ENCODE measurements at places on chromosomes 11 and 22.
A peak's percentile ranks its signal among the peaks of the same experiment; 100 is the strongest.

GRCh38 chr11:19779740-19780139 lies 67.1 kb downstream of the NAV2 start:
- DNase-seq: no peak

DNA sequence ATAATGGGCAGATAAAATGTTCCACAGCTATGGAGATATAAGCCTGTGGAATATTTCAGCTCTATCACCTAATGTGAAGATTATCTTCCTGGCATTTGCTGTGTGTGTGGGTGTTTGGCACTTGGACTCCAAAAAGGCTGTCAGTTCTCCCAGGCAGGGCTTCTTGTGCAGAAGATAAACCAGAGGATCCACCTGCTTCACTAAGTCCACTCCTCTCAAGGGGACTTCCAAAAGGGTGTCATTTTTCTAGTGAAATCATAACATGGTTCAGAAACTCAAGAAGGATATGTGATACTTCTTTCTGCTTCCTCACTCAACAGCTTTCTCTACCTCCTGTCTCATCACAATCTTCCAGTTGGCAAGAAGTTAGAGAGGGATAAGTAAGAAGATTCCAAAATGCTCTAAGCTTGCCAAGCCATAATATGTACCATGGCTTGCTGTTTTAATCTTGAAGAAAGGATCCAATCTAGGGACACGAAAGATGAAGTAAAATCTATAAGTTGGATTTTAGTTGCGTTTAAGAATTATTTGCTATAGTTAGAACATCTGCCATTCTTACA lies 206.2 kb upstream of the MTMR2 start:
- no peak for DNase-seq

DNA sequence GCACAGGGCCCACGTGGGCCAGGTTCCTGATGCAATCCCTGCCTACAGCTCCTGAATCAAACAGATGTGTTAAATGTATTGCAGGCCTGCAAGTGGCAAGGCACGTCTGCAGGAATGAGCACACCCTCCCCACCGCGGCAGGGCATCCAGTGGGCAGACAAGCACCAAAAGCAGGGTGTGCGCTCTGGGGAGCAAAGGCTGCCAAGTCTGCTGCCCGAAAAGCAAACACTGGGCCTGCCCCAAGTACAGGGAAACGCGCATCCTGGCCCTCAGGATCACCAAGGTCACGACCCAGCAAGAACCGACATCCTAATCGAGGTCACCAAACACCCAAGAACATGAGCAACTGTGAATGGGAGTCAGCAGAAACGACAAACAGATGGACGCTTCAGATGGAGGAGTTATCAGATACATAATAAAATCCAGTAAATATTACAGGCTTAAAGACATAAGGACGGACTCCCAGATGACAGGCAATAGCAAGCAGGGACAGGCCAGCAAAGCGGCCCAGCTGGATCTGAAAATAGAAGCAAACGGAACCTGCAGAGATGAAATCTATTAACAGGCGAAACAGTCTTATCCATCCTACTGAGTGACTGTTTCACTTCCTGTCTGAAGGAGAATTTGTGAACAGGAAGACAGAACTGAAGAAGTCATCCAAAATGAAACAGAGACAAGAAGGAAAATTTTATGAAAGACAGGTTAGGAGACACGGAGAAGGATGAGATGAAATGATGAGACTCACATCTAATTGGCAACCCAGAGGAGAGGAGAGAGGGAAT lies 26.7 kb downstream of the CARS1 start:
- DNase-seq: no peak

GRCh38 chr11:43521471-43521870 lies 159.1 kb upstream of the HSD17B12 start:
- no peak for DNase-seq

DNA sequence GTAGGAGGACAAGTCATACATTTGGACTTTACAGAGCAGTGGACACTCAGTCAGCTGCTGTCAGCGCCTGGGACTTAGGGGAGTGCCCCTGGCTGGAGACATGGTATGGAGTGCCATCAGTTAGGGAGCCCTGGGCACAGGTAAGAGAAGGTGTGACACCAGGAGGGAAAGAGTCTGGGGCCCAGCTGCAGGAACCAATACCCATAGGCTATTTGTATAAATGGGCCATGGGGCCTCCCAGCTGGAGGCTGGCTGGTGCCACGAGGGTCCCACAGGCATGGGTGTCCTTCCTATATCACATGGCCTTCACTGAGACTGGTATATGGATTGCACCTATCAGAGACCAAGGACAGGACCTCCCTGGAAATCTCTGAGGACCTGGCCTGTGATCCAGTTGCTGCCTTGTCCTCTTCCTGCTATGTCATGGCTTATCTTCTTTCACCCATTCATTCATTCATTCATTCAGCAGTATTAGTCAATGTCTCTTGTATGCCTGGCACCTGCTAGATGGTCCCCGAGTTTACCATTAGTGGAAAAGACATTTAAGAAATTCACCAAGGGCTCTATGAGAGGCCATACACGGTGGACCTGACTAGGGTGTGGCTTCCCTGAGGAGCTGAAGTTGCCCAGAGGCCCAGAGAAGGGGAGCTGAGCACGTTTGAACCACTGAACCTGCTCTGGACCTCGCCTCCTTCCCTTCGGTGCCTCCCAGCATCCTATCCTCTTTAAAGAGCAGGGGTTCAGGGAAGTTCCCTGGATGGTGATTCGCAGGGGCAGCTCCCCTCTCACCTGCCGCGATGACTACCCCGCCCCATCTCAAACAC lies 850 bp upstream of the MIF start:
- no peak for DNase-seq

- no peak for DNase-seq
Measured at GRCh38 chr11:16191212-16191867, 165.0 kb downstream of the SOX6 start.

DNA sequence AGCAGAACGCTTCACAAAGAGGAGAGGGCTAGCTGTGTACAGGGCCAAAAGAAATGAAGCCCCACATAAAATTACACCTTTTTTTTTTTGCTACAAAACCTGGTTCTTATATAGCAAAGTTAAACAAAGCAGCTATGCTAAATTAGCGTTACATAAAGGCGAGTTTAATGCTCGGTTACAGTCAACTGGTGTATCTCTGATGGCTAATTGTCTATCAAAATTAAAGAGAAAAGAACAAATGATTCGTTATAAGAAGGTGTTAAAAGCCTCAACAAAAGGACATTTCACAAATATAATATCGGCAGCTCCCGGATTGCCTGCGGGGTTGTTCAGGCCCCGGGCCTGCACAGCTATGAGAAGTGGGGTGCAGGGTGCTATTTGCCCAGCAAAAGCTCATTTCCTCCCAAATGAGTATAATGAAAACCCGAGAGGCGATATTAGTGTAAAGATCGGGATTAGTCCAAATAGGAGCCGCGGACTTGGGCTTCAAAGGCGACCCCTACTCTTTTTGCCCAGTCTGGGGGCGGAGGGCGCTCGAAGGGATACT lies 13.3 kb upstream of the PAX6 start:
- no peak for DNase-seq

DNA sequence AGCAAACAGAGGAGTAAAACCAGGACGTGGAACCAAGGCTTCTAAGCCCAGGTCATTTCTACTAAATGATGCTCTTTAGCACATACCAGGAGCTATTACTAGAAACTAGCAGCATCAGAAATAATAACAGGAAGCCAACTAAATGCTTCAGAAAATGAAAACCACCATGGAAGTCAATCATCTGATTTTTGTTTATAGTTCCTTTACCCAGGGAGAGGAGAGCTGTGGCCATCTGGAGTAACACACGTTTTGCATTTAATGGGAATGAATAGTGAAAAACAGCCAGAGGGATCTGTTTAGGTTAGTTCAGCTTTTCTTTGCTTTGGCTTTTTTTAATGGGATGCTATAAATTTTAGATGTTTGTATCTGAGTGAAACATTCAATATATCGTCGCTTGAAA lies 250.7 kb upstream of the ARHGAP20 start:
- no peak for DNase-seq

DNA sequence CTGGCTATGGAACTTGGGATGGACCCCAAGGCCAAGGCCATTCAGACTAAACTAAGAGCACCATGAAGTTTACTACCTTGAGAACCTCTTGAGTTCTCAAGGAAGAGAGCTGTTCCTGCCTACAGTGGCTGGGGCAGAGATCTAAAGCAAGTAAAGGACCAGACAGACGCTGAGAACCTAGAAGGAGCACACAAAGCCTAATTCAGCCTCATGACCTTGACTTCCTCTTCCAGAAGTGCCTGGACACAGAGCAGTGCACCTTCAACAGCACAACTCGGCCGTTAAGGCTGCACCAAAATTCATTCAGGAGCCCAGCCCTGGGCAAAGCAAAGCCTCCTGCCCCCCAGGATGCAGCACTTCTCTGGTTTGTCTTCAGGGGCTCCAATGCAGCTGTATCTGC lies 82.9 kb upstream of the AKIP1 start:
- DNase-seq: no peak

DNA sequence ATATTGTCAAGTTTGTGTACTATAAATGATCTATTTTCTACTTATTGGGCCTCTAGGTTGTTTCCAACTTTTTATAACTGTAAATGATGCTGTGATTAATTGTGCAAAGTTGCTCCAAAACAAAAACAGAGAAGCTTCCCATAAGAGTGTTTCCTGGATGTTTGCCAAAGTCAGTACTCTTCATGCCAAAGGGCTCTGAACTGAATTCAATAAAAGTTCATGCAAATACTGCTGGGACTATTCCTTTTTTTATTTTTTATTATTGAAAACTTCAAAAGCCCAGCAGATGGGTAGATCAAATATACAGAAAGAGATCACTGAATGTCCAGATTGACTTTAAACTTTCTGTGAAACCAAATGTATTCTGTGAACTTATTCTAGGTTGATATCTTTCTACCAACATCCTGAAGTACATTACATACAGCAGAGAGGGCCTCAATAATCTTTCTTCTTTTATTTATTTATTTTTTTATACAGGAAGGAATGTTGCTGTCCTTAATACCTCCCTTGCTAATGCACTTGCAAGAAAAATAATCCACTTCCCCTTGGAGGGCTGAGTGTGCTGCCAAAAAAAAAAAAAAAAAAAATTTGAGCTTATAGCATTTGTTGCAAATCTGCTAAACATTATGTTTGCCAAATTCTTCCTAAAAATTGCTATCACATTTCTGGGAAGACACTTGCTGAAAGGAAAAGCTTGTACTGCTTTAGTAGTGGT lies 53.0 kb downstream of the CTSC start:
- no peak for DNase-seq

DNA sequence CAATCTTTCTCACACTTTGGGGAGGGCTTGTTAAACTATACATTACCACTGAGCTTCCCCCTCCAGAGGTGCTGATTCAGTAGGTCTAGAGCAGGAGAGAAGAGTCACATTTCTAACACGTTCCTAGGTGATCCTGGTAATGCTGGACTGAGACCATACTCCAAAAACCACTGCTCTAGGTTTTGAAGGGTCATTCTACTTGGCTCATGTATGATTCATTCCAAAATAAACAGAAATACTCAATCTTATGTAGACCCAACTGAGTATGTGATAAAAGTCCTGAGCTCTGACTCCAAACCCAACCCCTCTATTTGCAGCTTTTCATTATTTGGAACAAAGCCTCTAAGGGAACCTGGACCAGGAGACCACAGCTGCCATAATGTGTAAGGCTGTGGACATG lies 782.9 kb upstream of the CCDC90B start:
- no peak for DNase-seq

DNA sequence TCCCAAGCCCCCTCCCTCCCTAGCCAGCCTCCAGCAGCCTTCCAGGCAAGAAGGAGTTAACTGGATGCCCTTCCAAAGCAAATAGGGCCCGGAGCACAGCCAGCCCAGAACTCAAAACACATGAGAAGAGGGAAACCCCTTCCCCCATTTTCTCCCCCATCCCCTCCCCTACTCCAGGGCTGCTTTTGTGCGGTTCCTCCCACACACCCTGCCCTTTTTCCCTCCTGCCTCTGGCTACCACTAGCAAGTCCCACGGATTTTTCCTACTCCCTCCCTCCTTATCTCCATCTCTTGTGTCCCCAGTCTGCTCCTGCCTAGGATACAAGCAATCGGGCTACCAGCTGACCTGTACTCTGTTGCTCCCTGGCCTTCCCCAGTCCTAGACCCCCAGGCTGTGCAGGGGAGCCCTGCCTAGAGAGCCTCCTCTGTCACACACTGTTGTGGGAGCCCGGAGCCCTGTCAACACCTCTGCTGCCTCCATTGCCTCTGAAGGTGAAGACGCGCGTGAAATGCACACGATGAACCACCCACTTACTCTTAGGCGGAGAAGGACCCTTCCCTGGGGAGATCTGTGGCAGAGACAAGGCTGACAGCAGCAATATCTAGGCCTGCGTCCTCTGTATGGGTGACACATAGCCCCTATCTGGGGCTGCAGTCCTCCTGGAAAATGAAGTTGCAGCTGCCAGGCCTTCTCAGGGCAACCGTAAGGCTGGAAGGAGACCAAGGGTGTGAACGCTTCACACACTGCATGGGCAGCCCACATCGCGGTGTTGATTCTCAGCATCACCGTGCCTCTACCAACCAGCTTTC lies 282.8 kb downstream of the MN1 start:
- DNase-seq: no peak

DNA sequence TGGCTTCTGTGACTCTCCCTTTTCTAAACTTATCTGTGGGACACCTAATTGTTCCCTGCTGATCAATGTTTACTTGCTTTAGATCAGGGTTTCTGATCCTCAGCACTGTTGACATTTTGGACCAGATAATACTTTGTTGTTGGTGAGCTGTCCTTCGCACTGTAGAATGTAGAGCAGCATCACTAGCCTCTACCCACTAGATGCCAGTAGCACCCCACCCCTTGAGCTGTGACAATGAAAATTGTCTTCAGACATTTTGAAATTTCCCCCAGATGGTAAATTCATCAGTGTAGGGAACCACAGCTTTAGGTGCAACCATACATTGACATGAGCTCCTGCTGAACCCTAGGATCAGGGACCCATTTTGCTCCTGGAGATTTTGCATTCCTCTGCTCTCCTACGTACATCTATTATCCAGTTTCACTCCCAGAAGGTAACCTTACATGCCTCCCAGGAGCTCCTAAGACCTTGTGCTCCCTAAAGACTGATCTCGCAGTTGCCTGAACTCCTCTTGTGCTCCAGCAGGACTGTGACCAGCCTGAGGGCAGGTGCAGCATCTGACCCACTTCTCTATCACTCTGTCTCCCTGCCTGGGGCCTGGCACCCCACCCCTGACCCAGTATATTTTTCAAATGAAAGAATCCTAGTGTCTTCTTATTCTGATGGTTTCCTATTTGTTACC lies 107.8 kb downstream of the FAR1 start:
- peak; percentile 43 for DNase-seq

DNA sequence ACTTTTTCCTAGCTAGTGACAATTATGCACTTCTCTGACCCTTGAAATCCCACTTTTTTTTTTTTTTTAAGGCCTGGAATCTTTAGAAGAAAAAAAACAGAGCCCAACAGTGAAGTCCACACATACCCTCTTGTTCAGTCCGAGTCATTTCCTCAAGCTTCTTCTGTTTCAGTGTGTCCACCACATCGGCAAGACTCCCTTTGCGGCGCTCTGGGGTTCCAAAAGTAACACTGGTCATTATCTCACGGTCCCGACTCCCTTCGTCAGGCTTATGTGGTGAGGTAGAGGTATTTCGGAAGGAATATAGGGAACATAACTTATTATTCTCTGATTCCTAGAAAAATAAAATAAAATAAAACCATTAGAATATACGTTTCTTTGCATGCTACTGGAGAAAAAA lies 38.0 kb downstream of the SOX6 start:
- DNase-seq: no peak

Data from LoVo (cell line).